BJ (cell line): ENCODE measurements at places on chromosomes 7 and 10.
A peak's percentile ranks its signal among the peaks of the same experiment; 100 is the strongest.

DNA sequence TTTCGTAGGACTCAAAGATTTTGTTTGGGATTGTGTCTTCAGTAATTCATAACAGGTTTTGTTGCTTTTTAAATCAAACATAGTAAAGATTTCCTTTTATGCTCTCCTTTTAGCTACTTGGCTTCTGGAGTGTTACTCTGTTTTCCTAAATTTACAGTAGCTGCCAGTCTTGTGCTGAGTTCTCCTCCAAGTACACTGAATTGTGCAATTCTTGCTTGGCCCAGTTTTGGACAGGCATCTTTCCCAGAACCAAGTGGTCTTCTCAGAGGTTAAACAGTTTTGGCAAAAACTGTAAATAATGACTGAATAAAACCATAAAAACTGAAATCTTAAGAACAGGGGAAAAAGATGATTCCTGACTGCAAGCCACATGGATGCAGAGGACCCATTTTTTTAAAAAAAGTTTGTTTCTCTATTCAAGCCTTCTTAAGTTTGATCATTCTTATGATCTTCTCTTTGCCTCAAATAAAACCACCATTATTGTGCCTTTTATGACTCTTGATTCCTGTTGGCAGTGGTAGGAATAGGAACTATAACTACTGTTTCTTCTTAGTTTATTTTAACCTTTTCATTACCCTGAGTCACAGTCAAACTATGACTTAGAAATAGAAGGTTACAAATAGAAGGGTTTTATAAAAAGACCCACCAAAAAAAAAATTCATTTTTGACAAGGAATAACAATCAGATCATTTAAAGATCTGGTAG lies 88.0 kb downstream of the MDFIC start:
- DNase-seq: peak; percentile 56

DNA sequence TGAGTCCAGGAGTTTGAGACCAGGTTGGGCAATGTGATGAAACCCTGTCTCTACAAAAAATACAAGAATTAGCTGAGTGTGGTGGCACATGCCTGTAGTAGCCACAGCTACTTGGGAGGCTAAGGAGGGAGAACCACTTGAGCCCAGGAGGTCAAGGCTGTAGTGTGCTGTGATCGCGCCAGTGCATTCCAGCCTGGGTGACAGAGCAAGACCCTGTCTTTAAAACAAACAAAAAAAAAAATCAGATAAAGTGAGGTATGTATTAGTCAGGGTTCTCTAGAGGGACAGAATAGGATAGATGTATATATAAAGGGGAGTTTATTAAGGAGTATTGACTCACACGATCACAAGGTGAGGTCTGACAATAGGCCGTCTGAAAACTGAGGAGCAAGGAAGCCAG lies 101.5 kb upstream of the GPR26 start:
- no peak for DNase-seq

DNA sequence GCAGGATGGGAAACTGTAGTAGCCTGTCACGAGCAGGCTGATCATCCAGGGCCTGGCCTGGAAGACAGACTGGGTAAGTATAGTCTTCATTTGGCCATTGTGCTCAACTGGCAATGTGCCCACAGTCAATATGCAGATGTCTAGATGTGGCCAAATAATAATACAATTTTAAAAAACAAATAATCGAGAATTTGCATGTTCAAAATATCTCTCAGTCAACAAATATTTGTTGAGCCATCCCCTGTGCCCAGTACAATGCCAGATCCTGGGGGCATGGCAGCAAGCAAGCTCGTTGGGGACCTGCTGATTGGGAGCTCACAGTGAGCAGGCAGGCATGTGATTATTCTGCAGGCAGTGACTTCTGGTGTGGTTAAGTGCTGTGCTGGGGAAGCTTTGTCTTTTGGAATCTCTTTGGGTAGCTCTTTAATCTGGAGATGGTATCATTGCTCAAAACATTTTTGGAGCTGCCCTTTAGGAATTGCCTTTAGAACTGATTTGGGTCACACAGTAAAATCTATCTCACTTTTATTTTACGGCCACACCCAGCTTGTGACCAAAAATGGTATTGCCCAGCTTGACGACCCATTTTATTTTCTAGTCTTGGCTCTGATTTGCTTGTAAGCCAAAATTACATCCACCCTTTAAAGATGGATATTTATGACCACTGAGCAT lies 92.2 kb downstream of the PLCE1 start:
- no peak for DNase-seq

DNA sequence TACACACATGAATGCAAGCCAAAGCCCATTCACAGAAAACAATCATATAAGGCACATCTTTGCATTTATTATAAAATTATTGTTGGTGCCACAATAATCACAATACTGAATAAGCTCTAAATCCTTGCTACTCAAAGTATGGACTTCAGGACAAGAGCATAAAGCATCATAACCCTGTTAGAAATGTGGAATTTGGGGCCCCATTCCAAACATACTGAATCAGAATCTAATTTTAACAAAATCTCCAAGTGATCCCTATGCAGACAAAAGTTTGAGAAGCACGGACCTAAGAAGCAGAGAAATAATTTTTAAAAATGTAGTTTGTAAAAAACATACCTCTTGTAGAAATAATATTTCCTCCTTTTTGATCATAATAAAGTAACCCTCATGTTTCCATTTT lies 199.2 kb downstream of the IMMP2L start:
- peak; percentile 18 for DNase-seq

DNA sequence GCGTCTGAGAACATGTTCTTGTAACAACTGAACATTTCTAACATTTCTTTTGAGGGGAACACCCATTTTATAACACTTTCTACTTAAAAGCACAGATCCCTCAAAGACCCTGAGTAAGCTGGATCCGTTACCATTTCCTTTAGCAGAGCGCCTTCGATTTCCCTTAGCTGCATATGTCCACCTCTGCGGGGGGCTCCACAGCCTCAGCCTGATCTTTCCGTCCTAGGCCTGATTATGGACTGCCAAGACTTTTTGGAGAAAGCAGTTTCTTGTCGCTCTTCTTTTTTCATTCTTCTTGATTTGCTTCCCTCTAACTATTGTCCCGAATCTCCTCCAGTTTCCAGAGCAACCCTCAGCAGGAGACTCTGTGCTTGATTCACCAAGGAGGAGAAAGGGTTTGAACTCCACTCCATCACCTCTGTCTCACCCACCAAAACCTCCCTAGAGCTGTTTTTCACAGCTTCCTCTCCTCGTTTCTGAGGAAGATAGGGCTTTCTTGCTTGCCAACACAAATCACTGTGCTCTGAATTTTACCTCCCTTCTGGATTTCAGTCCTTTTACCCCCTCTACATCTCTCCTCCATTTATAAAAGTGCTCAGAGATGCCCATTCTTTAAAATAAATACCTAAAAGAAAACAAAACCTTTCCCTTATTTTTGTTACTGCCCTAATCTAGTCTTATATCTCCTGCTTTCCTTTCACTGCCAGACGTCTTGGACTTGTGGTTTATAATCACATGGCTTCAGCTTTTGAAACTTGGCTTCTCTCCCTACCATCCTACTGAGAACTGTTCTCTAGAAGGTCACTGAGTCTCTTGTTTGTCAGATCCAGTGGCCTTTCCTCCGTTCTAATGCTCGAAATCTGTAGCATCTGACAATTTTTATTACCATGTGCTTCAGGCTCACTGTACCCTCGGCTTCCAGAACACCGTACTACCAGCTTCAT lies 30.5 kb upstream of the ZRANB1 start:
- DNase-seq: no peak

- no peak for DNase-seq
Measured at GRCh38 chr7:138563808-138564207, 103.7 kb downstream of the TRIM24 start.

- no peak for DNase-seq
Measured at GRCh38 chr10:11262494-11263345, 245.0 kb downstream of the CELF2 start.

DNA sequence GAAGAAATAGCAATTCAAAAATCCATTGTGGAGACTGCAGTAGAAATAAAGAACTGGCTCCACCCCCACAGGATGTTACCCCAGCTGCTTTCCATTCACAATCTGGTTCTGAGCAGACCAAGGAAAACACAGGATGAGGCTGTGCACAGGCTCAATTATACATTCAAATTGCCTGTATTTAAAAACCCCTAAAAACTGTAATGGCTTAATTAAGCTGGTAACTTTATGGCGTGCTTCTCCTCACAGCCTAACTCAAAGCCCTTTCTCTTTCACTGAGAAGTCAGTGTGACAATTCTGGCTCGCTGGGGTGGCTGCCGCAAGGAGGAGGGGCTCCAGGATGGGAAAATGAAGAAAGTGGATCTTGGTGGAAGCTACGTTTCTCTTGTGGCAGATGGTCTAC lies 1191.1 kb downstream of the SORCS1 start:
- no peak for DNase-seq

DNA sequence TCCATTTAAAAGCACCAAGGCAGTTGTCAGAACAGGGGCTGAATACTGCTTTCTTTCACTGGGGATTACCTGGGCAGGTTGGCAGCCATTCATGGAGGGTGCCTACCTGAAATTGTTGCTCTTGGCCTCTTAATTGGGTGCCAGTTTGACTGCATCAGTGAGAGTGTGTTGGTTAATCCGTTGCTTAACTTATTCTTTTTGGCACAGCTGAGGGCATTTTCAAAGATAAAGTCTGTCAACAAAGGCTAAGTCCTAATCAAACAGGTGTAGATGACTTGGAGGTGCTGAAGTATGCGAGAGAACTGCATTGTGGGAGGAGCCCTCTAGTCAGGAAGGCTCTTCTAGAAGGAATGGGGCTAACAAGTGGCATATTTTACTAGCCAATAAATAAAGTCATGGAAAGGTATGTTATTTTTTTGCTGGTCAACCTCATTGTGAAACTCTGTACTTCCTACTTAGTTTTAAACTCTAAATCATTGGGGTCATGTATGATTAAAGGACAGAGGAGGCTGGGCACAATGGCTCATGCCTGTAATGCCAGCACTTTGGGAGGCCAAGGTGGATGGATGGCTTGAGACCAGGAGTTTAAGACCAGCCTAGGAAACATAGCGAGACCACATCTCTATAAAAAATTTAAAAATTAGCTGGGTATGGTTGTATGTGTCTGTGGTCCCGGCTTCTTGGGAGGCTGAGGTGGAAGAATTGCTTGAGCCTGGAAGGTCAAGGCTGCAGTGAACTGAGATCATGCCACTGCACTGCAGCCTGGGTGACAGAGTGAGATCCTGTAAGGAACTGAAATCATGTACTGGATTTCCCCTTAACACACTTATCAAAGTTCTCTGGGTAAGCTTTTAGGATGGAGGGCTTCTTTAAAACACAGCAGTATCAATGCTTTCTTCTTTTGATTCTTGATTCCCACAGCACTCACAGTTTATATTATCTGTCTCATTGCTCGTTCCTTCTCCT lies 134.1 kb downstream of the LRMDA start:
- no peak for DNase-seq

DNA sequence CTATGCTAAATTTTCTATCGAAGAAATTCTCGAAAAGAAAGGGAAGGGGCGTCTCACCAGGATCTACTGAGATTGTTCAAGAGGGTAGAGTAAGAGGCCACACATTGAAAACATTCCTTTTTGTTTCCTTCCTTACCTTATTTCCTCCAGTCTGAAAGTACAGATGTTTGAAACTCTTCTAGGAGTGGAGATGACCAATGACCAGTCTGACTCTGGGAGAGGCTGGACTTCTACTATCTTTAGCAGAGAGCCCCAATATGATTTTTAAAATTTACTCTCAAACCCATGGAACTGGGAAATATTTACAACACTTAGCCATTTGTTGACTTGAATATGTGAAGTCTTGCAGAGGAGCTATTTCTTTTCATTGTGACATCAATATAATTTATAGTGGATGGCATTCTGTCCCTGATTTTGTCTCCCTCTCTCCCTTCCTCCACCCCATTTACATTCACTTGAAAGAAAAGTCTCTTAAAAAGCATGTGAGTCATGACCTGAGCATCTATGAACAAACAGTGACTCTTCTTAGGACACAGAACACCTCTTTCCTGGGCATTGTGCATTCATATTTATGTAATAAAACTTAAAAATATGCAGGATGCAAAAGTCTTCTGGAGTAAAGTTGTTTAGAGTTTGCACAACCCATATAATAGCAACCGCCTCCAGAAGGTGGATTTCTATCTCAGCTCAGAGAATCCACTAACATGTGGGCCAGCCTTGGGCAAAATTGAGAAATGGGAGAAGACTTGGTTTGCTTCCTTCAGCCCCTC lies 31.2 kb upstream of the BMPER start:
- DNase-seq: peak; percentile 51

DNA sequence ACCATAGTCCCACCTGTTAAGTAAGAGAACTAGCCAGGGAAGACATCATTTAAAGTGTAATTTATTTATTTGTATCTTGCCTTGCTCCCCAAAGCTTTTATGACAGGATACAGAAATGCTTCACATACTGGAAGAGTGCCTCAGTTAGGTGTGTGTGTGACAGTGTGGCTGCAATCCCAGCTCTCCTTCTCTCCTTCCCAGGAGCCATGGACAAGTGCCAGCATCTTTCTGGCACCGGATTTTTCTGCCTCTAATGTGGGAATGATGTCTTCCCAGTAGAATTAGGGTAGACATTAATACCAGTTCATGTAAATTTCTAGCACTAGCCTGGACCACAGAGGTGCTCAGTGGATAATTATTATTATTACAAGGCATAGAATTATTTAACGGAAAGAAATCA lies 30.3 kb upstream of the ATXN7L1 start:
- DNase-seq: no peak

GRCh38 chr10:106655165-106655564 lies 509.3 kb downstream of the SORCS1 start:
- no peak for DNase-seq
